ENCODE measurements at places on chromosomes 5 and 9. TPM values are rescaled to one million over a fixed set of nuclear protein-coding genes. Genes with fewer than 3 reads are reported as not detected.

Gene IL33
- 0.15 TPM for total RNA-seq

Gene PAEP
- not detected for total RNA-seq

Gene LRRC26
- not detected for total RNA-seq

Gene MEIKIN
- total RNA-seq = not detected

Gene F2RL2
- total RNA-seq = 8.3 TPM

Gene SPATA31A3
- not detected for total RNA-seq

Gene FOXE1
- not detected for total RNA-seq

Gene PFN3
- total RNA-seq = not detected

Data from bronchus fibroblast of lung (primary cell).